ENCODE measurements at places on chromosomes 5 and 9.
A peak's percentile ranks its signal among the peaks of the same experiment; 100 is the strongest.

DNA sequence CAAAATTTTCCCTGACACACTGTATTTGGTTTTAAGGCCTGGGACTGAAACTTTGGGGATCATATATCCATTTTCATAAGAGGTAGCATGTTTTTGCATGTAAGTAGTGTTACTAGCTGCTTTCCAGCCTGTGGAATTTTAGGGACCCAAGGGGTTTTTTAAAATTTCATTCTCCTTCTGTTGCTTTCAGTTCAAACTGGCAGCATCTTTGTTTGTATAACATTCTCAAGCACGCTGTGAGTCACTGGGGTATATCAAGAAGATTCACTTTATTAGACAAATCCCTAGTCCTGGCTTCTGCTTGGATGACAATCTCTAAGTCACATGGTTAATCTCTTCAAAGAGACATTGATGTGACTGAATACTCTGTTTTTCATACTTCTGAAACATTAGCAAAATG, 479.0 kb downstream of the CYLC2 start:
- no peak for DNase-seq

DNA sequence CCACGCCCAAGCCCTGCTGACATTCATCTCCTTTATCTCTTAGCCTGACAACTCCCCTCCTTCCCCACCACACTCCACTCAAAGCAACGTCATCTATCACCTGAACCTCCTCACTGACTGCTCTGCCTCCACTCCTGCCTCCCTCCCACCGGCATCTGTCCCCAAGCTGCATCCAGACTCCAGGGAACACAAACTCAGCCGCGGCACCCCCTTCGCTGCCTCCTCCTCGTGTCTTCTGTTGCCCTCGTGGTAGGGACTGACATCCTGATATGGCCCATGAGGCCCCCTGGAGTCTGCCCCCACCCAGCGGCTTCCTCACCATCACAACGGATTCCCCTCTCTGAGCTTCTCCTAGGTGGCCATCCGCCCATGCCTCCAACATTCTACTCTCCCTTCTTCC, 101.0 kb upstream of the TAS2R1 start:
- DNase-seq: no peak

DNA sequence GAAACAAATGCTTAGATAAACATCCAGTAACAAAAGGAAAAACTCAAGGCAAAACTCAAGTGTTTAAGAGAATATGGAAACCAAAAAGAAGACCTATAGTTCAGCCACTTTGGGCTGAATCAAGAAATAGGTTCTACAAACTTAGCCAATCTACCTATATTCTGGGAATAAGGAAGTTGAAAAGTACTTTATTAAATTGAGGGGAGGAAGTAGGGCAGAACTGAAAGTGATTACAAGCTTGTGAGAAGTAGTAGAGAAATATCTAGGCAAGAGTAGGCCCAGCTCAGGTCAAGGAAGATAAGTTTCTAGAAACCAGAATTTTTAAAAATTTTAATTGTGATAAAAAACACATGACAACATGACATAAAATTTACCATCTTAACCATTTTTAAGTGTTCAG, 384.8 kb upstream of the PCSK5 start:
- no peak for DNase-seq

DNA sequence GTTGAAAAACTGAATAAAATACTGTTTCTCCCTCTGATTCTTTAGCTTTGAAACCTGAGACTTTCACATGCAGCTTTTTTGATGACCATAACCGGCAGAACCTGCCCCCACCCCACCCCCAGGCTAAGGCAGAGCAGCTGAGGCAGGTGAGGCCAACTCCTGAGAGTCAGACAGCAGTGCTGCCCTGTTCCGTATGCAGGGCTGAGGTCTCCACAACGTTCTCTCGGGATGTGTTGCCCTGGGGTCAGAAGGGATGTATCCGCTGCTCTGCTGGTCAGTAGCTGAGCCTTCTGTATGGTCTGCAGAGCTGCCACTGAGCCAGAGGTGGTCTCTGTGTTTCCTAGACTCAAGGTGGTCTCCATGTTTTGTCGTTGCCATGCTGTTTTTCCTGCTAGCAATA, 190.5 kb downstream of the AOPEP start:
- DNase-seq: no peak

DNA sequence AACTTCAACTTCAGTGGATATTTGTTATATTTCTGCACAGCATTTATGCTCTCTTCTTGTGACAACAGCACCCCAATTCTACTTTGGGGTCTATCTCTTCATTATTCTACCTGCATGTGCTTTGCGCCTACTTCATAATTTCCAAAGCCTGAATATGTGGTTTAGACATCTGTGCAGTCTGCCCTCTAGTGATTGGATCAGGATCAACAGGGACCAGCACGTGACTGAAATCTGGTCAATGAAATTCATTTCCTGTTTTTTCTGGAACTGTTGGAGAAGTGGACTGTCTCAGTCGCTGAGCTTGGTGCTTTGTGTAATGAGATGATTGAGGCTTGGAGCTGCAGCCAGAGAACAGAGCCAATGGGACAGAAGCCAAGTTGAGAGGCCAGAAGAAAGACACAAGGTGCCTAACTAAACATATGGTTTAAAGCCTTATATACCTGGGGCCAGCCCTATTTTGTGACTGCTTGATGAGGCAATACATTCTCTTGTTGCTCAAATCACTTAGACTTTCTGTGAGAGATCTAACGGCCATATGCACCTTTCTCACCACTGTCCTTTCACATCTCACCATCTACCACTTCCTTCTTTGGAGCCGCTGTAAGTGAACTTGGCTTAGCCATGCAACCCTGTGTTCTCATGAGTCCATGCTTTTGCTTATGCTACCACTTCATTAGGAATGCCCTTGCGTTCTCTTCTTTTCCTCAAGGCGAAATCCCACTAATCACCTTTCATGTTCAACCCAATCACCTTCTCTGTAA, 68.8 kb upstream of the PPP2R2B start:
- no peak for DNase-seq

DNA sequence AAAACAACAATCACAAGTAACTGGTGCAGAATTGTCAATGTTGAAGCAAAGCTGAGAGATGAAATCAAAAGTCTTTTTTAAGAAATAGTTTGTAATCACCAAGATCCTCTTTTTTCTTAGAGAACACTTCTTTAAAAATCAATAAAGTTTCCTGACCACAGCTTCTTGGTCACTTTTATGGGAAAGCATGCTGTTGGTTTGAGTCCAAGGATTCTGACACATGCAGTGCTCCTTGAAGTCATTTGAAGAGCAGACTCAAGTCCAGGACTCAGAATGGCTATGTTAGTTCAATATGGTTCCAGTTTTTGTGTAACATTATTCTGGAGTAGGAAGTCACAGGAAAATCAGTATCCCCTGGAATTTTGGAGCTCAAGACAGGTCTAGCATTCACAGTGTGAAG, 480.6 kb downstream of the NR2F1-AS1 start:
- DNase-seq: no peak

- no peak for DNase-seq
Measured at GRCh38 chr5:35803191-35803651, 53.5 kb upstream of the IL7R start.

GRCh38 chr9:80866121-80866520, 823.2 kb downstream of the TLE1 start:
- no peak for DNase-seq

GRCh38 chr5:172097356-172097755, 90.7 kb downstream of the STK10 start:
- DNase-seq: no peak

GRCh38 chr5:33258553-33258952, 182.2 kb upstream of the TARS1 start:
- no peak for DNase-seq

DNA sequence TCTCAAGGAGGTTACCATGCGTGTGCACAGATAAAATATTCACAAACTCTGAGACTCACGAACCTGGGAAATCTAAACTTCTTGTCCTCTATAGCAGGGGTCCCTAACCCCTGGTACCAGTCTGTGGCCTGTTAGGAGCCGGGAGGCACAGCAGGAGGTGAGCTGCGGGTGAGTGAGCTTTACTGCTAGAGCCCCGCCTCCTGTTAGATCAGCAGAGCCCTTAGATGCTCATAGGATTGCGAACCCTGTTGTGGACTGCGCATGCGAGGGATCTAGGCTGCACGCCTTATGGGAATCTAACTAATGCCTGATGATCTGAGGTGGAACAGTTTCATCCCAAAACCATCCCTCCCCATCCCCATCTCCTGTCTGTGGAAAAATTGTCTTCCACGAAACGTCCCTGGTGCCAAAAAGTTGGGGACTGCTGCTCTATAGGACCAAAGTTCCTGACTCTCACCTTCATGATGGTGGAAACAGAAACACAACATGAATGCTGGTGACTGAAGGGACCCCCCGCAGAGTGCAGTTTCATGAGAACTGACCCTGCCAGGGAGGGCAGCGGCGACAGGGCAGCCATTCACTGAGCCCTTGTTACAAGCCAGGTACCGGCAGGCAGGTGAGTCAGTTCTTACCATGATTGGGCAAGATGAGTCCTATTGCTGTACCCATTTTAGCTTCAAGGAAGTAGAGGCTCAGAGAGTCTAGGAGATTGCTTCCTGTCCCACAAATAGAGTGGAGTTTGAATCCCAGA, 181.9 kb downstream of the RGS3 start:
- no peak for DNase-seq

DNA sequence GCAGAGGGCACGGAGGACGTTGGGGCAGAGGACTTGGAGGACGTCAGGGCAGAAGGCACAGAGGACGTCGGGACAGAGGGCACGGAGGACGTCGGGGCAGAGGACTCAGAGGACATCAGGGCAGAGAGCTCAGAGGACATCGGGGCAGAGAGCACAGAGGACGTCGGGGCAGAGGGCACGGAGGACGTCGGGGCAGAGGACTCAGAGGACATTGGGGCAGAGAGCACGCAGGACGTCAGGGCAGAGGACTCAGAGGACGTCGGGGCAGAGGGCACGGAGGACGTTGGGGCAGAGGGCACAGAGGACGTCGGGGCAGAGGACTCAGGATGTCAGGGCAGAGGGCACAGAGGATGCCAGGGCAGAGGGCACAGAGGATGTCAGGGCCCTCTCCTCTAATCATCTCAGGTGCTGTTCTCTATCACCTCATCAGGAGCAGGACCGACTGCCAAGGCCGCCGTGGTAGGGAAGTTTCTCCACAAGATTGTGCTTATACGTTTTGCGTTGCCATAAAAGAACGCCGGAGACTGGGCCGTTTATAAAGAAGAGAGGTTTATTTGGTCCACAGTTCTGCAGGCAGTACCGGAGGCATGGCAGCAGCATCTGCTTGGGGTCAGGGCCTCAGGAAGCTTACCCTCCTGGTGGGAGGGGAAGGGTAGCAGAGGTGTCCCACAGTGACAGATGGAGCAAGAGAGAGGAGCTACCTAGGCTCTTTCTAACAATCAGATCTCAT, 29.4 kb upstream of the ADAMTS2 start:
- no peak for DNase-seq

DNA sequence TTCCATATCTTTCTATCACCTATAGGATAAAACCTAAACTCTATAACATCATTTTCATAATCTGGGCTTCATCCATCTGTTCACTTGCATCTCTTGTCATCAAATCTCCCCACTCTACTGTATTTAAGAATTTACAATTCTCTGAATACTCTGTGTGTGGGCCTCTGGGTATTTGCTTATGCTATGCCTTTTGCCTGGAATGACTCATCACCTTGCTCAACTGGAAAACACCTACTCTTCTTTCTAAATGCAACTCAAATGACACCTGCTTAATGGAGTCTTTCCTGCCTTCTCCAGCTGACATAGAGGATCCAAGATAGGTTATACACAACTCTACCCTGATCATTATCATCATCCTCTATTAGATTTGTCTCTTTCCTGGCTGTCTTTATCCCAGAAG, 421.7 kb downstream of the SPATA31D1 start:
- no peak for DNase-seq

DNA sequence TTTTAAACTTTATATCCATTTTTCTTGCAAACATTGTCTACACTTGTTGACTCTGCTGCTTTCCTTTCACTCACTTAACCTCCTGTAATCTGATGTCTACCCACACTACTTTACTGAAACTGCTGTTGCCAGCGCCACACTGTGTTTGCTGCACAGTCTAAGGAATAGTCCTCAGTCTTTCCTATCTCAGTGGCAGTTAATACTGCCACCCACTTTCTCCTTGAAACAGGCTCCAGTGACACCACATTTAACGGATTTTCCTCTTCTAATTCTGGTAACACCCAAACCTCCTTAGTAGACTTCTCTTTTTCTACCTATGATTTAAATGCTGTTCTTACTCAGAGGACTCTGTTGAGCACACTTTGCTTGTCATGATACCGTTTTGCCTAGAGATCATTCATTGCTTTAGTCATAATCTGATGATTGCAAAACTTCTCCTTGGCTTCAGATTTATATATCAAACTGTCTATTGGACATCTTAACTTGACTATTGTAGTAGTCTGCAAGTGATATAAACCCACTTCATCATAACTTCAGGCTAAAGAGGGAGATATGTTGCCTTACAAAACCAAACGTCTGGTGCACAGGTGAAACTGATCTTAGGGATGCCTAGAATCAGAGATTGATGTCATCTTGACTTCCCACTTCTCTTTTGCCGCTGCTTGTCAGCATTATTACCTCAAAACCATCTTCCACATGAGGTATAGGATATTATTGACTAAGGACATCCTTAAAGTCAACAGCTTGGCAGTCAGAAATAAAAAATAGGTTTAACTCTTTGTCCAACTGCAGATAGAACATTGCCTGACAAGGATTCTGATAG, 94.1 kb downstream of the CDC42SE2 start:
- DNase-seq: no peak

DNA sequence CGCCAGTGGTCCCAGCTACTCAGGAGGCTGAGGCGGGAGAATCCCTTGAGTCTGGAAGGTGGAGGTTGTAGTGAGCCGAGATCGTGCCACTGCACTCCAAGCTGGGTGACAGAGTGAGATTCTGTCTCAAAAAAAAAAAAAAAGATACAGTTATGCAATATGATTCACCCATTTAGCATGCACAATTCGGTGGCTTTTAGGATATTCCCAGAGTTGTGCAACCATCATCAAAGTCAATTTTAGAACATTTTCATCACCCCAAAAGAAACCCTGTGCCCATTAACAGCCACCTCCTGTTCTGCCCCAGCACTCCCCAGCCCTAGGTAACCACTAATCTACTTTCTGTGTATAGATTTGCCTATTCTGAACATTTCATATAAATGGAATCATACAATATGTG, 4.3 kb upstream of the DHFR start:
- no peak for DNase-seq

- no peak for DNase-seq
Measured at GRCh38 chr9:129910628-129911567, 75.6 kb downstream of the USP20 start.

GRCh38 chr5:96432216-96433065, 607 bp downstream of the PCSK1 start:
- DNase-seq: no peak

- DNase-seq: no peak
Measured at GRCh38 chr5:14355391-14355790, 212.2 kb downstream of the TRIO start.

- peak; percentile 83 for DNase-seq
Measured at GRCh38 chr5:40679148-40679912, 385 bp upstream of the PTGER4 start.

GRCh38 chr9:116464987-116465571, 222.0 kb upstream of the TRIM32 start:
- no peak for DNase-seq

- DNase-seq: no peak
Measured at GRCh38 chr5:270340-270739, 1.1 kb upstream of the PDCD6 start.

Data from activated T-helper 1 cell treated with Interleukin-2 at 50 U/mL for 16 hours (primary cell).